ENCODE measurements at places on chromosomes 1 and 21.

DNA sequence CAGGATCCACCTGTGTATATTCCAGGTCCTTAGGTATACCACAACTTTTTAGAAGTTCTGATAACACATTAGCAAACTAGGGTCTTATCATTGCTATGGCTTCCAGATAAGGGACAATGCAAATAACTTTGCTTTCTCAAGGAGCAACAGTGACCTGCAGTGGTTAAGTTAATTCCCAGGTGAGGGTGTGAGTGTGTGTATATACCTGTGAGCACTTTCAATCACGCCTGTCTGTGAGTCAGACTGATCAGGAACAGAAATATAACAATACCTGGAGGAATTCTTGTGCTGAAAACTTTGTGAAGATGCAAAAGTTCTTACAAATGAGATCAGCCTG, 317.0 kb downstream of the PAPPA2 start:
- DNase-seq, result no peak

DNA sequence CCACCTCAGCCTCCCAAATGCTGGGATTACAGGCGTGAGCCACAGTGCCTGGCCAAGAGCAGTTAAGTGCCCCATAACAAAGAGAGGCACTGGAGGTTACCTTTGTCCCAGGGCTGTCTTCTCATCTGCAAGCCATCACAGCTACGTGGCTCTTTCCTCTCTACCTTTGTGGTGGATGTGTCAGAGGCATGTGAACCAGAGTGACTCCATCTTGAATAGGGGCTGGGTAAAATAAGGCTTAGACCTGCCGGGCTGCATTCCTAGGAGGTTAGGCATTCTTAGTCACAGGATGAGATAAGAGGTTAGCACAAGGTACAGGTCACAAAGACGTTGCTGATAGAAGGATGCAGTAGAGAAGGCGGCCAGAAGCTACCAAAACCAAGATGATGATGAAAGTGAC, 59.4 kb upstream of the POU2F1 start:
- no peak for DNase-seq

DNA sequence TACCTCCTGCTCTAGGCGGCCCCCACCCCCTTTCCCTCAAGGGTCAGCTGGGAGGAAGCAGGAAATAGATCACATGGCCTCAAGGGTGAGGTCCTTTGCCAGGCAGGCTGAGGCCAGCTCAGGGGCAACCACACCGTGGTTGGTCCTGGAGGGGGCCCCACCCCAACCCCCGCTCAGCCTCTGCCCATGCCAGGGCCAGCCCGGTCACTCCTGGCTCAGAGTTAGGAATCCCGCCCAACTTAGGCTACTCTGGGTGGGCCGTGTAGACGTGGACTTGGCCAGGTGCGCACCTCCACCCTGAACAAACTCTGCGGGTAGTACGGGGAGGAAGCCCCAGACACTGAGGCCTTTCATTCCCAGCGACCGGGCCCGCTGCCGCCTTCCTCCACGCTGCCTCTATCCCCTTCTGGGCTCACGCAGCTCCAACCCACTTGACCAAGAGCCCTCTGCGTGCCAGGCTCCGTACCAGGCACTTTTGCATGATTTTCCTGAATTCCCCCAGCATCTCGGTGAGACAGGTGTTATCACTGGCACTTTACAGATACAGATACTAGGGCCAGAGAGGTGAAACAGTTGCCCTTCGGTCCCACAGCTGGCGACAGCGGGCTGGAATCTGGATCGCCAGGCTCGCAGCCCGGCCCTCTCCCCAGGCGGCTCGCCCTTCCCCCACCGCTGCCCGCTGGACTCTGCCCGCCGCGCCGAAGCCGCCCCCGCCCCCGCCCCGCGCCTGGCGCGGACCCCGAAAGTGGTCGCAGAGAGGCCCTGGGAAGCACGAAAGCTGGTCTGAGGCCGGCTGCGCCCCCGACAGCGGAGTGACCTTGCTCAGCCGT, 769 bp downstream of the GALE start:
- peak; percentile 44 for DNase-seq

- DNase-seq, result no peak
Observed at GRCh38 chr1:235952950-235953615, 86.4 kb upstream of the LYST start.

- DNase-seq, result no peak
Observed at GRCh38 chr1:215672482-215672881, 105.4 kb downstream of the KCTD3 start.

DNA sequence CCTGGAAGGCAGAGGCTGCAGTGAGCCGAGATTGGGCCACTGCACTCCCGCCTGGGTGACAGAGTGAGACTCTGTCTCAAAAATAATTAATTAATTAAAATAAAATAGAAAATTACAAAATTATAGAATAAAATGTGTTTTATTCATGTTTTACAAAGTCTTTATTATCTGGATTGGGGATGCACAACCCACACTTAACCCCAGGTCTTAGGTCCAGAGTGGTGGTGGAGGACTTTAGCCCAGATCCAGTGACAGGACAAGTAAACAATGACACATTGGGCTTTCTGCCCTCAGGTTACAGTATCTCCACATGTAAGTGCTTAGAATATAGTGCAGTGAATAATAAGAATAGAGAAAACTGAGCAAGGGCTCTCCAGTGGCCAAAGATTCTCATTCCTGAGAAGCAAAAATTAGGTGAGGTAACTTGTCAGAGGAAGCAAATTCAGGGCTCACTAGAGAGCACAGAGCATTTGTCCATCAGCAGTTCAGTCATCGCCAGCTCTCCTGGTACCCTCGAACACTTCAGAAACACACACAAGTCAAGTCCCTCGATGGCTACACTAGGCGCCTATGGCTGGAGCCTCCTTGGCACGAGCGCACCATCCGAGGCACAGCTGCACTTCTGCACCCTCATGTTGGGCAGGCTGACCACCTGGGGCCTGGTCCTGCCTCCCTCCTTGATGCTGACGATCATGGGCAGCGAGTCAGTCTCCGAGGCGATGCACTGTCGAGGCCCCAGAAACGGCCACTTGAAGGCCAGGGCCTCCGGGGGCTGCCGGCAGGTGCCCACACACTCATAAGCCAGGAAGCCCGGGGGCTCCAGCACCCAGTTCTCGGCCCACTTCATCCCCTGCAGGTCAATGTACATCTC, 2.6 kb downstream of the LEFTY1 start:
- no peak for DNase-seq

- DNase-seq, result no peak
Observed at GRCh38 chr1:28855469-28855951, 43.5 kb downstream of the OPRD1 start.

GRCh38 chr1:224894915-224895314, 34.6 kb upstream of the DNAH14 start:
- DNase-seq, result no peak

GRCh38 chr1:36628804-36629203, 146.1 kb upstream of the CSF3R start:
- DNase-seq, result no peak

- no peak for DNase-seq
Observed at GRCh38 chr1:172679000-172679772, 20.3 kb downstream of the FASLG start.

- no peak for DNase-seq
Observed at GRCh38 chr1:14929547-14930246, 223.8 kb upstream of the TMEM51 start.

DNA sequence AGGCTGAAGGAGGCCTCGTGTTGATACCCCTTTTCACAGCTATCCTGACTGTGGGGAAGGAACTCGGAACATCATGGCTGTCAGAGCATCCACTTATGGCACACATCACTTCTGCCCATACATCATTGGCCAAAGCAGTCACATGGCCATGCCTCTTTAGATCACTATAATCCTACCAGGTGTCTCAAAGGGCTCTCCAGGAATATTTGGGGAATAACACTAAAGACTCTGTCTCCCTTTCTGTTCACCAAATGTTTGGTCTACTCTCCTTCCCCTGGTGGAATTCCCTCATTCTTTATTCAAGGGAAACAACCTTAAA, 3.0 kb upstream of the JUN start:
- no peak for DNase-seq

DNA sequence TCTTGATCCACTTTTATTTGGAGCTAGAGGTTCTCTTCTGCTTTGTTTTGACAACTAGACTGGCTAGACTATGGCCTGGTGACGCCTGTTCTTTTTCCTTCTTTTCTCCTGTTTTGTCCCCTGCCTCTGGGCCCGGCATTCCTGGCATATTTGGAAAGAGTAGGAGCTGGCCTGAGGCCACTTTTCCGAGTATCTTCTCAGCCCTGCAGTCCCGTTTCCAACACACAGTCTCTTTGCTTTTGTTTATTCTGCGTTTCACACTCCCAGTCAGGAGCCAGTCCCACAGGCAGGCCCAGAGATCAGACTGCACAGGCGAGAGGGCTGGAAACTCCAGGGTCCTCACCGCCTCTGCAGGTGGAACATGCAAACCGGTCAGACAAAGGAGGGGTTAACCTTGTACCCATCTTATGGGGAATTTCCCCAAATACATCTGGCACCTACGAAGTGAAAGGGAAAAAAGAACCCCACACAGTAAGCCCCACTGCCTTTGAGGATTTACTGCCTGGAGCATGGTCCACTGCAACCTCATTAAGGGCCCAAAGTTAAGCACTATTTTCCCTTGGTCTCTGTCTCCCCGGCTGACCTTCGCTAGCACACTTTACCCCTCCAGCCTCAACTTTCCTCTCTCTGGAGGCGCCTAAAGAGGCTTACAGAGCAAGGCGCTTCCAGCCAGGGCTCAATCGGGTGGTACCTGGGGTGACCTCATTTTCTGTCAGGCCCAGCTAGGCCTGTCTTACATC, 141.1 kb downstream of the TOMM20 start:
- peak; percentile 24 for DNase-seq

- no peak for DNase-seq
Observed at GRCh38 chr1:61626816-61627215, 98.1 kb downstream of the TM2D1 start.

DNA sequence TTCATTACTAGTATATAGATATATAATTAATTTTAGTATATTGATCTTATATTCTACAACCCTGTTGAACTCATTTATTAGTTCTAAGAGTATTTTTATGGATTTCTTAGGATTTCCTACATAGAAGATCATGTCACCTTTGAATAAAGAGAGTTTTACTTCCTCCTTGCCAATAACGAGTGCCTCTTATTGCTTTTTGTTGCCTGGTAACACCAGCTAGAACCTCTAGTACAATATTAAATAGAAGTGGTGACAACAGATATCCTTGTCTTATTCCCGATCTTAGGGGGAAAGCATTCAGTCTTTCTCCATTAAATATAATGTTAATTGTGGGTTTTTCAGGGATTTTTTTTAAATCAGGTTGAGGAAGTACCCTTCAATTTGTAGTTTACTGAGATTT, 40.8 kb downstream of the WNT2B start:
- no peak for DNase-seq

DNA sequence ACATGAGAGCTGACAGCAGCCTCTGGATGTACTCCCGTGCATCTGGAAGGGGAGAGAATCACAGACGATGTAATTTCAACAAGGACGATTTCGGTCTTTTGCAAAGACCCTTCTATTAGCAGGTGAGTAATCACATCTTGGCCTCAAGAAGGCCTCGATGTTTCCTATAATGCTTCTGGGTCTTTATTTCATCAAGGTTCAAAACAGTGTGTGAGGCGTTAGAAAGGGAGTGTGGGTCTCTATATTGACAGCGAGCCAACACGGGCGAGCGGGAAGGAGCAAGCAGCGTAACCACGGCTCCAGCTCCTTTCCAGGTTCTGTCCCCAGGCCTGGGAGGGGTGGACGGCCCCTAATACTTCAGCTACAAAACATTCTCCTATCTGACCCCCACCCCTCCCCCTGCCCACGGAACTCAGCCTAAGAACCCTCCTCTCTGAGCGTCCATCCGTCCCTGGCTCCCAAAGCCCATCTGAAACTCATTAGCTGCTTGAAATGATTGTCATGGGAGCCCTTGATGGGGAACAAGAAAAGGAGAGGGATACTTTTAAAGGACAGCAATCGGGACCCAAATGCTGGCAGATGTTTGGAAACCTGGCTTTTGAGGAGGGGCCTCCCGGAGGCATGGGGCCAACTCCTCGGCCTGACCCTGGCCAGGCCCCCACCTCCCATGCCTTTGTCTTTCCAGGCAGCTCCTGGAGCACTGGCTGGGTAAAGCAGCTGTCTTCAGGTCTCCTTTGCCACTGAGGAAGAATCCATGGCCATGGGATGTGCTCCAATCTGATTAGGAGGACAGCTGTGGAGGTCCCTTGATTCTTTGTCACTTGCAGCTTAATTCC, 250.8 kb downstream of the FOXD2 start:
- DNase-seq, result no peak

All from CD4-positive, alpha-beta T cell treated with Interleukin-12 subunit alpha and Interleukin-12 subunit beta, for 1 hour (primary cell).